Fibroblast of skin of right biceps (primary cell): ENCODE measurements at places on chromosomes 3 and 15.
A peak's percentile ranks its signal among the peaks of the same experiment; 100 is the strongest.

DNA sequence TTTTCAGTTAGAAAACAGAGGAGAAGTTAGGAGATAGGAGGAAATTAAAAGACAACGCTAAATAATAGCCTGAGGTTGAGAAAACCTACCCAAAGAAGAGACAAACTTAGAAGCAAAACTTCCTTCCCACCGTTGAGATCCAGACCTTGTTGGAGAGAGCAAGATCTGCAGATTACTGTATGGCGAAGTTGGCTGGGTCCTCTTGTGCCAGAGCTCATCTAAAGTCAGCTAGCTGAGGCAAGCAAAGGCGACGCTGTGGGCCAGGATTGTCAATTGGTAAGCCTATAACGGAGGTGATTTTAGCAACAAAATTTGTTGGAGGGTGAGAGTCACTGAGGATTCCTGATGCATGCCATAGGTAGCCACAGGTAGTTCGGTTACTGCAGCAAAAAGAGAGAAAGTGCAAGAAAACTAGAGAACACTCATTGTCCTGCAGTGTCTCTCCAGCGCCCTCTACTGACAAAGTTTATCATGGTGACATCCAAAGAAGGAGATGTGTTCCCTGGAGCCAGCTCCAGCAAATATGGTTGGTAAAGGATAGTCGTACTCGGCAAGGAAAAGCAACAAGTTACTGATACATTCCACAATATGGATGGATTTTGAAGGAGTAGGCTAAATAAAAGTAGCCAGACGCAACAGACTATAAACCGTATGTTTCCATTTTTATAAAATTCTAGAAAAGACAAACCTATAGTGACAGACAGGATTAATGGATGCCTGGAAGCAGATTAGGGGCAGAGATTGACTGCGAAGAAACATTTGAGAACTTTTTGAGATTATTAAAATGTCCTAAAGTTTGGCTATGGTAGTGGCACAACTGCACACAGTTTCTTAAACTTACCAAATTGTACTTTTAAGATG is 9.8 kb upstream of the OR5K4 start:
- no peak for DNase-seq

GRCh38 chr3:9345041-9345440 is 17.8 kb upstream of the THUMPD3 start:
- DNase-seq, result no peak

DNA sequence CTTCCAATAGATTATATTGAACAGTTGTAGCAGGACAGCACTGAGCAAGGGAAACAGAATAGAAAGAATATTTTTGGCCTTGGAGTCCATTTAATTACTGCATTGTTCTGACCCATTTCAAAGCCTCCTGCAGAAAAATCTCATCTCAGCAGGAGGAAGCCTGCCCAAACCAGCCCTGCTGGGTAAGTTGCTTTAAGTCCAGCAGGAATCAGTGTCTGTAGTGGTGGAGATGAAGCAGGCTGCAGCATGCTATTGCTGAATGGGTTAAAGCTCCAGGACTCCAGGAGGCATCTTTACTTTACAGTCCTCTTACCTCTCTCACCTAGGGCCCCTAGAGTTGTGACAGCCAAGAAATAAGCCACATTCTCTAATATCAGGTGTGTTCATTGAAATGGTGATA is 380.3 kb upstream of the THBS1 start:
- DNase-seq, result no peak

- peak; percentile 72 for DNase-seq
These were observed 65.8 kb downstream of the DTWD1 start for GRCh38 chr15:49686599-49686998.

DNA sequence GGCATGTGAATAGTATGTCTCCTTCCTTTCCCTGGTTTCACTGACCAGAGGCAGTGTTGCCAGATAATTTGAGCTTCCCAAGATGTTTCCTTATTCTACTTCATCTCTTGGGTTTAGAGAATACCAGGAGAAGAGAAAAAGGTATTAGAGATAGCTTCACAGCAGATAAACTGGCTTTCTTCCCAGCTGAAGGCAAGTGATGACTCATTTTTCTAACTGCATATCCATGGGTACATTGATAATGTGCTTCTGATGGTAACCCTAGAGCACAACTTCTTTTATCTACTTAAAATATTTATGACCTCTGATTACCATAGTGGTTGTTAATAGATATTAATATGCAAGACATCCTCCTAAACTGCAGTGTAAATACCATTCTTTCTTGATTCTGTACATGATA is 34.6 kb upstream of the CMTM8 start:
- DNase-seq, result peak; percentile 39

DNA sequence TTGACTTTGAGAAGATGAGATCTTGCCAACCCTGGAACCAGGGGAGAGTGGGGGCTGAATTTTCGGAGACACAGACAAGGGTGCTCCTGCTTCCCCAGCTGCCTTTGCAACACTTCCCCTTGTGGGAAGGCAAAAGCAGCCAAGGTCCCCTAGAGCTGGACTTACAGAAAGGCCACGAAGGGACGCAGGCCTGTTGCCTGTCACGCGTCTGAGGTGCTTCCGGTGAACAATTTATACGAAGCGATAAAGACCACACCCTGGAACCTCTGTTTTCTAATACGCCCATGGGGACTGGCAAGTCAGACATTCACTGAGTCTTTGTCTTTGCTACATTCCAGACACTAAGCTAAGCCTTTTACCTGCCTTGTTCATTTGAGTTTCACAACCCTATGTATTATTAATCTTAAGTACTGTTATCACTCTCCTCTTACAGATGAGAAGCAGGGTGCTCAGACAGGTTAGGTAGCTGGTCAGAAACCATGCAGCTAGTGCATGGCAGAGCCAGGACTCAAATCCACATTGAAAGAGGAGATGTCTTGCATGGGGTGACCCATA is 13.2 kb downstream of the MEGF11 start:
- DNase-seq, result no peak

- peak; percentile 23 for DNase-seq
These were observed 35.8 kb downstream of the QTRT2 start for GRCh38 chr3:114092151-114093015.

DNA sequence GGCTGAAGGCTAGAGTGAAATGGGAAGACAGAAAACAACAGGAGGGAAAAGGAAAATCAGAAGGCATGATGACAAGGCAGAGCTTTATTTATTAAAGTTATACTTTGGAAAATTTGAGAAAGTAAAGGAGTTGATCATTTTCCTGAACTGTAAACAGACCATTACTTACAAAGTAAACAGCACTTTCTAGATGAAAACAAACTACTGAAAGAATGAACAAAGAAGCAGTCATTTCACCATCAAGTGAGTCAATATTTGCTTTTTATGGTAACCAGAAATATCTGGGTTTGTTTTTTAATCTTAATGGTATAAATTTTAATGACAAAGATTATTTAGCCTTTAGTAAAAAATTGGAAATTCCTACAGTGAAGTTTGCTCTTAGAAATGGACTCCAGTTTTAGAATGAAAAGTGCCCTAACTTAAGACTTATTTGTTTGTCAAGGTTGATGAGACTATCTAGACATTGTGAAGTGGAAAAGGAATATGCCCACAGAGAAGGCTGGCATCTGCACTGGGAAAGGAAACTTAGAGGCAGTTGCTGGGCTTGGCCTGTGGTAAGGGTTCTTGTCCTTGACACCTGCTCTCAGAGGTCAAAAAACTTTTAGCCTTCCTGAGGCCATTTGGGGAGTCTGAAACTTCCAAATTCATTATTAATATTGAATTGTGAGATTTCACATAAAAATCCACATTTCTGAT is 47.2 kb downstream of the SPTSSB start:
- no peak for DNase-seq

DNA sequence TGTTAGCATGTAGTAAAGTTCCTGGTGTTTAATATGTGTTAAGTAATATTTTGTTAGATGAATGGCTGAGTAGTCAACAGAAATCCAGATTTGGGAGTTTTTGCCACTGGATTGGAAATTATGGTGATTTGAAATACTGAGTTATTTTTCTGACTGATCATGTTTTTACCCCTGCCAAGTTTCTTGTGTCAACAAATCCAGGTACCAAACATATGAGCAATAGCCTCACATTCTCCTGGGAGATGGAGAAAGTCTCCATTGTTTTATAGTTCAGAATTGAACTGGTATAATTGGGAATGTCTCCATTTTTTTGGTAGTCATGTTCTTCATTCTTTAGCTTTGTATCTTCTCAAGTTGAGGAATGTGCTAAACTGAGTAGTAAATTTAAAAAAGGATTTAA is 767.2 kb upstream of the LMCD1 start:
- peak; percentile 33 for DNase-seq

- no peak for DNase-seq
These were observed 73.5 kb upstream of the RASGRF1 start for GRCh38 chr15:79164043-79164442.

DNA sequence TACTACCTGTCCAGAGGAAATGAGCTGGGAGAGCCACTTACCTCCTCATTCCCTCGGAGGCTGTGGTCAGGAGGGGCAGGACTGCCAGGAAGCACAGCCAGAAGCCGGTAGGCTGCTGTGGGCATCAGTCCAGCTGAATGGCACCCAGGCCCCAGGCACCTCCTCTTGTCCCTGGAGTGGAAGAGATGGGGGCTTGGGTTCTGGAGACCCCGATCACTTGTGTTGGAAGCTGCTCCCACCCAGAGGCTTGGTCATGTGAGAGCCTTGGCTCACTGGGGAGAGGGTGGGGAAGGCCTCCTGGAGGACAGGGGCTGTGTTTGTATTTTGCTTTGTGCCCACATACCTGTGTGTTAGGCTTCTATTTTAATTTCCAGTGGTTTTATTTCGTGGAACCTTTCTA is 261.9 kb downstream of the GABRG3 start:
- DNase-seq, result no peak

- DNase-seq, result peak; percentile 82
These were observed 129.8 kb downstream of the PPM1L start for GRCh38 chr3:160885791-160886286.

DNA sequence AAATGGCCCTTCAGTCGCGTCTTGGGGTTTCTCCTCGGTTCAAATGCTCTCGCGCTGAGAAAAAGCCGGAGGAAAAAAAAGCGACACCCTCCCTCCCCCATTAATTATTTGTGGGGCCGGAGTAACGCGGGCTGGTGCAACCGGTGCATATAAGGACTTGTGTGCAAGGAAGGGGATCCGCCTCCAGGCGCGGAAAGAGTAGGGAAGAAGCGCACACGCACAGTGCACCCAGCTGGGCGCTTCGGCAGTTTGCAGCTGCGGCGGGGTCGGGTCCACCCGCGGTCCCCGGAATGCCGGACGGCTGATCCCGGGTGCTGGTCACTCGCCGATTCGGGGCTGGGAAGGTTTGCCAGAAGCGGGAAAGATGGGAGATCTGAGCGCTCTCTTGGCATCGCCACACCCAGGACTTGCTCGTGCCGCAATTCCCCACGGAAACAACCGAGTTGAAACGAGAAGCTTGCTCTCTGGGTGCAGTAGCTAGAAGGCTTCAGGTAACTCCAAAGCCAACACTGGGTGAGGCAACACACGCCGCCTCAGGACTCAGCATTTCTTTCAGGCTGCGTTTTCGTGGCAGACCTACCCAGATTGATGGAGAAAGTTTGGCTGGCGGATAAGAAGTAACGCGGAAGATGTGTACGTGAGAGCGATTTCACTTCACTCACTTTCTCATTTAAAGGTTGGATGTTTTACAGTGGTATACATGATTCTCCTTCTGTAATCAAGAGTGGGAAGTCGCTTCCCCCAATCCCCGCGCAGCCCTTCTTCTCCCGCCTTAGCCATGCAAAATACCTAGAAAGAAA is 720 bp upstream of the TNIK start:
- peak; percentile 74 for DNase-seq

DNA sequence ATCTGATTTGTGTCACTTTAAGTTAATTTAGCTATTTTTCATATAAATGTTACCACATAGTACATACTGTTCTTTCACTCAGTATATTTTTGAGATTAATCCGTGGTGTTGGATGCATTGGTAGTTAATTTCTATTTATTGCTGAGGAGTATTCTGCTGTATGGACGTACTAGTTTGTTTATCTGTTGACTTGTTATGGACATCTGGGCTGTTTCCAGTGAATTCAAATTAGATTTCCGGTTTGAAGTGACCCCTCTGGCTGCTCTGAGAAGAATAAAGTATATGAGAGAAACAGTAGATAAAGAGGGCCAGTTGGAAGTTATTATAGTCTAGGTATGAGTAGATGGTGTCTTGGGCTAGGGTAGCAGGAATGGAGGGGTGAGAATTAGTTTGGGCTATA is 15.6 kb downstream of the KAT2B start:
- no peak for DNase-seq

DNA sequence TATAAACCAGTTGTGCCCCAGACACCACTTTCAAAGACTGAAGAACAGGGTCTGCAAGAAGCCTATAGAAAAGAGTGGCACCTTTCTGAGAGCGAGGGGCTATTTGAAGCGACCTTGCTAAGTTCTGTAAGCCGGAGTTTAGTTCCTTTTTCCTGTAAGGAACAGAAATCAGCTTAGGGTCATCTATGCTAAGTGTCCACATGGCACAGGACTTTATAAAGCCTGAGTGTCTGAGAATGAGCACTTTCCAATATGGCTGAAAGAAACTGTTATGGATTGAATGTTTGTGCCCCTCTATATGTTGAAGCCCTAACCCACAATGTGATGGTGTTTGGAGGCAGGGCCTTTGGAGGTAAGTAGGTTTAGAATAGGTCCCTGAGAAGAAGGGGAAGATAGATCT is 4.0 kb upstream of the A4GNT start:
- no peak for DNase-seq

DNA sequence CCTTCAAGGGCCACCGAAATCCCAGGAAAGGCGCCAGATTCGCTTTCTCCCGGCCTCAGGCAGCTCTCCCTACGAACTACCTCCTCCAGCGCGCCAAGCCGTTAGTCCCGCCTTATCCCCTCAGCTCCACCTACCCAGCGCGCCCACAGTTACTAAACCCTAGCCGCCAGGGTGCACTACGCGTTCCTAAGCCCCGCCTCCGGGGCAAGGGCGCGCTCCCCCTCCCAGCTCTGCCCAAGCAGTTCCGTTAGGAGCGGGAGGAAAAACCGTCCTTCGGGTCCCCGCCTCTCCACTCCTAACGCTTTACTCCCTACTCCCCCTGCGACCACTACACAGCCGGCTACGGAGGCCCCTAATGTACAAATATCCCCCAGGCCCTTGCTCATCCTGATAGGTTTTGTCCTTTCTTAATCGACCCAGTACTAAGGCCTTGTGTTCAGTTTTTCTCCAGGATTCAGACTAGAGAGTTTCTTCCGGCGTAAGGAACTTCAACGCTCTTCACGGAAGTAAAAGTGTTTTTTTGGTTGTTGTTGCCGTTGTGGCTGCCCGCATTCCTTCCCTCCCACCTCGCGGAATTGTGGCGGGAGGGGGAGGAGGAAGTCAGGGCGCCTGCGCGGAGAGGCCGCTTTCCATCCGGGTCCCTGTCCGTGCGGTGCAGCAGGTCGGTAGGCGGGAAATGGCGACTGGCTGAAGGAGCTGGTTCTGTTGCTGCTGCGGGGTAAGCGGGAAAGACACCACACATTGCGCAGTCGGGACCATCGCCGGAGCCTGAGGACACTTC is at the start of gene CTDSPL2:
TSS of gene CTDSPL2 (plus strand) at position 655 of the 781 bp plus-strand sequence. CDS start 31,386 bp downstream, outside the sequence.
- DNase-seq, result peak; percentile 99

DNA sequence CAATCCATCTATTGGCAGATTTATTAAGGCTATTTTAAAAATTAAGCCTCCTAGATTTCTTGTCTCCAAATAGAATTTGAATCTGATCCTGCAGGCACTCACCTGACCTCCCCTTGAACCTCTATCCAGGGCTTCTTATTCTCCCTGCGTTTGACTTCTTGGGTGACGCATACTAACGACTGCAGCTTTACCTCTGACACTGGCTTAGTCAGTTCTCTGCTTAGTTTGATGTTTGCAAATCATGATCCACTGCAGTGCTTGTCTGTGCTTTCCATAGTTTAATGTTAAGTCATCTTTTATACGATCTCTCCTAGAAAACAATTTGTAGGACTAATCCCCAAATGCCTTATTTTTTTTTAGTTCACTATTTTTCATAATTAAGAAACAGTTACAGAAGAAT is 233.1 kb downstream of the ROBO1 start:
- peak; percentile 41 for DNase-seq
